Effector CD4-positive, alpha-beta T cell (primary cell): ENCODE measurements at places on chromosomes 3 and 15.

DNA sequence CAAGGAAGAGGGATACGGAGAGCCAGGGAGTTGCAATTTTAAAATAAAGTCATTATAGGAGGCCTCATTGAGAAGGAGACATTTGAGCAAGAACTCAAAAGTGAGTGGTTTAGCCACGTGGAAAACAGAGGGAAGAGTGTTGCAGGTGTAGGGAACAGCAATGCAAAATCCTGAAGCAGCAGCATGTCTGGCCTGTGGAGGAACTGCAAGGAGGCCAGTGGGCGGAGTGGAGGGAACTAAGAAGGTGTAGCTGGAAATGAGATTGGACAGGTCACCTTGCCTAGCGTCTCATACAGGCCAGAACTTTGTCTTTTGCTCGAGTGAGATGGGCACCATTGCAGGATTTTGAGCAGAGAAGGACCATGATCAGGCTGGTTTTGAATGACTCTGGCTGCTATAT lies 34.9 kb downstream of the SAXO2 start:
- no peak for DNase-seq

DNA sequence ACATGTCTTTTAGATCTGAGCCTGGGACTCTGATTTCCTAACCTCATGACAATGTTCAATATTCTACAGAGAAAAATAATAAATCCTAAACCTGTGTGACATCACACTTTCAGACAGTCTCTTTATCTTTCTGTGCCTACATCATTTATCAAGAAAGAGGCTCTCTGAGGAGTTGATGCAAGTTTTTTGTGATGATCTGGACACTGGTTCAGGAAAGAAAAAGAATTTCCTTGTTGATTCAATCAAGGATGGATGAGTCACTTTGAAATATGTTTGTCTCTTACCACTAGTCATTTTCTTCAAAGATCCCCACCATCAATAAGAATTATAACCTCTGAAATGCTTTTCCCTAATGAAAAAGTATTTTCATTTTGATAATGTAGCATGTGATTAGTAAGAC lies 404.6 kb downstream of the WDR72 start:
- DNase-seq, result no peak

DNA sequence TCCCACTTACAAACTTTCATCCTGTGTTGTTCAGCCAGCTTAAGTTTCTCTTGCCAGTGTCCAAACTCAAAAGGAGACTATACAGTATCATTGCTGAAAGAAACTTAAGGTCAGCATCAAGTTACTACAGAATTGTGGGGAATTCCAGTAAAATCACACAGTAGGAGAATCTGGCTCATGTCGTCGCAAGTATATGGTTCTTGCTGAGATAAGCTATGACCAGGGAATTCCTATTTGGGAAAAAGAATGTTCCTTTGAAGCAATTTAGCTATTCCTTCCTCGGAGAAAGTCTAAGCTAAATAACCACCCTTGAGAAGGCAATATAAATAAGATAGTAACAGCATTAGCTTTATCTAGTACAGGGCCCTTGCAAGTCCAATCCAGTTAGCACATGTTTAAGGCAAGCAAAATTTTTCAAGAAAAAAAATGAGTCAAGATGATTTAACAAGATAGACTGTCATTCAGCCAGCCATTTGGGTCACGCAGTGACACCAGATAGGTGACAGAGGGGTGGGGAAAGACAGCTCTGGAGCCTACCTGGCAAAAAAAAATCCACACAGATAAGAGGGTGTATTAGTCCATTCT lies 78.2 kb upstream of the THBS1 start:
- DNase-seq, result no peak

GRCh38 chr3:179067839-179068238 lies 3.8 kb downstream of the ZMAT3 start:
- no peak for DNase-seq

DNA sequence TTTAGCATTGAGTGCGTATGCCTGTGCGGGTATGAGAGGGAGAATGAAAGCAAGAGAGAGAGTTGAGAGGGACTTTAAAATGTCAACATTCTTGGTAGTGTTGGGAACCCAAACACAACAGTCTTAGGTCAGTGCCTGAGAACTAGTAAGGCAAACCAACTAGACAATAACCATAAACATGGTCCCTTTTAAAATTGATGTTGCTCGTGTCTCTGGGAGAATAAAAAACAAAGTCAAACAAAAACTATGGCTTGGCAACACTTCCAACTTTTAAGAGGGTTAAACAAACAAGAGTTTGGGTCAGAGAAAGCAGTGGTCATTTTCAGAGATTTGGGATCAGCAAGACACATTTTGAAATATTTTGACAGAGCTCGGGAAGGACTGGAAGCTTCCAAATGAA lies 146.7 kb upstream of the THBS1 start:
- DNase-seq, result no peak

- DNase-seq, result no peak
These were observed 144.2 kb upstream of the ABHD17C start for GRCh38 chr15:80550908-80551260.

DNA sequence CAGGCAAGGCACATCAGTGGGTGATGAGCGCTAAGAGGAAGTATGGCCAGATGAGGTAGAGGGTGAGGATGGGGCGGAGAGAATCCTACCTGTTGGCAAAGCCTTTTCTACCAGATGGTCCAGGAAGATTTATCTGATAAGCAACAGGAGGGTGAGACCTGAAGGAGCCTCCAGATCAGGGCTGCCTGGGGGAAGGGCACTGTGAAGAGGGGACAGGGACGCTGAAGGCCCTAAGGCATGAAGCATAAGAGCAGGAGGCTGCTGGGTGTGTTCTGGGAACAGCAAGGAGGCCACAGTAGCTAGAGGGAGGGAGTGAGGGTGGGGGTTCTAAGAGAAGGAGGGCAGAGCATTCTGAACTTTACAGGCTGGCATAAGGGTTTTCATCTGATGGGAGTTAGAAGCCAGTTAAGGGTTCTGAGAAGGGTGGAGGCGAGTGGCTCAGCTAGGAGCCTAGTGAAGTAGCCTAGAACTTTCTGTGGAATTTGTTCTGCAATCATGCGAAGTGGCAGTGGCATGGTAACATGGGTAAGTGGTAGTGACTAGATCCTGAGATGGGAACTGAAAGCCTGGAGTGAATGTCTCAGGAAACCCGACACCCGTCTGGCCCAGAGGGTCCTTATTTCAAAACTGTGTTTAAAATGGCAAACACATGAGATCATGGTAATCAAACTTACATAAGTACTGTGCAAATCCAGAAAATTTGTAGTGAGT lies 29.9 kb downstream of the CGNL1 start:
- DNase-seq, result no peak

GRCh38 chr3:123725652-123726400 lies 141.0 kb upstream of the HACD2 start:
- no peak for DNase-seq

DNA sequence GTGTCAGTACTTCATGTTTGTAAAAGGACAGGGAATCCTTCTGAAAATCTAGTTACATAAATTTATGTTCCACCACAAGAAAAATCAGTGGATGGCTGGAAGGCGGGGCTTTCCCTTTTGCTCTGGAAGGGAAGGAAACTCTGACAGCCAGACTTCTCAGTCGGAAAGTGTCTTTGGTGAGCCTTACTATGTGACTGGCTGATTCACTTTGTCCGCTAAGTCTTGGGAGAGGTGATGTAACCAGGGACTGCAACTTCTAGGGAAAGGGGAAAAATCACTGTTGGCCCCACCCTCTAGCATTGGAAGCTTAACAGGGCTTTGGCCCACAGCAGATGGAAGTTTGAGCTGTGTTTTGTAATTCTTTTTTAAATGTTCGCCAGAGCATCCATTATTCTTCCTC lies 281.4 kb upstream of the CTDSPL start:
- DNase-seq, result no peak

DNA sequence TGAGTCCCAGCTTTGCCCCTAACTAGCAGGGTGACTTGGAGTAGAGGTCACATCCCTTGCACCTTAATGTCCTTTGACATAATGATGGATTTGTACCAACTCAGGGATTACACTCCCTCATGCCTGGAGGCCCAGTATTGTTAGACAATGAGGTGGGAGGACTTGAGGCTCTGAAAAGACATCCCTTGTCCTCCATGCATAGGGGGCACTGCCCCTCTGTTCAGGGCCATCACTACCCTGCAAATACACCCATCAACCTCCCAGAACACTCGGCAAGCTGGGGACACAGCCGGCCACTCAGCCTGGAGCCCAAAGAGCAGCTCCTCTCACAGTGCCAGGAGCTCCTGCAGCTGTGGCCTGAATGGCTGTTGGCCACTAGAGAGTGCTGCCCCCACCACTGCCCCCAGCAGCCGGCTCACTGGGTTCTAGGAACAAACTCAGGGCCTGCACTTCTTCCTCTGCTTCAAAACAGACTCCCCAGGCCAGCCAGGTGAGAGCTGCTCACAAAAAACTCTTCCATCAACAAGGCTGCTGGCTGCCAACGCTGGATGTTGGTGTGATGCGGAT lies 90.2 kb downstream of the GABRB3 start:
- no peak for DNase-seq

GRCh38 chr15:39235084-39235795 lies 345.6 kb upstream of the THBS1 start:
- no peak for DNase-seq

DNA sequence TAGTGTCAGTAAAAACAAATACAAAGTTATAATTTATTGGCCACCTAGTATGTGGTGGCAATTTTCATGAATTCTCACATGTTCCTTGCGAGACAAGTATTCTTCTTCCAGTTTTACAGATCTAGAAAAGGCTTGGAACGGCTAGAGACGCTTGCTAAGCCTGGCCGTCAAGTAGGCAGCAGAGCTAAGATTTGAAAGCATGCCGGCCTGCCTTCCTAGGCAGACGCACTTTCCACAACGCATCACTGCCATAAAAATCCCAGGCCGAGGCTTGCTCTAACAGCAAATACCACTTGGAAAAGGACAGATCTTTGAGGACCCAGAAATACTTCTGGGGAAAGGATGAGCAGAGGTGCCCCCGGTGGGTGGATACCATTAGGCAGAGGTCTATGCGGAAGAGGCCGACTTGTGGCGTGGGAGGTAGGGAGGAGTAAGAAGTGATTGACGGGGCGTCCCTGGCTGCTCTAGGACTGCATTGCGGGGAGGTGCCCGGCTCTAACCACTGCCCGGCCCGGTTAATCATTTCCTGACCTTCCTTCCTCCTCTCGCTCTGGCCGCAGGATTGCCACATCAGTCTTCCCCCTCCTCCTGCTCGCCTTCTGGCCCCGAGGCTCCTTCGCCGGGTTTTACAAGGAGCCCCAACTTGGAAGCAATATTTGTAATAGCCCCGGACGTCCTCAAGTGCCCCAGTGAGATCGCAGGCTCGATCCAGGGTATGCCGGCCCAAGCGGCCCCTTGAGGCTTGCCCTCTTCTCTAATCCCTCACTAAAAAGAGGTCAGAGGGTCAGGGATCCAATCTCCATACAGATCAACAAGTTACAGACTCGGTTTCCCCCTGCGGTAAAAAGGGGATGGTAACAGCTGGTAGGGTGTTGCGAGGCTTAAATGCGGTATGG lies 1.3 kb upstream of the USP3 start:
- peak; percentile 56 for DNase-seq

GRCh38 chr3:13876451-13877100 lies 3.3 kb downstream of the WNT7A start:
- DNase-seq, result no peak

DNA sequence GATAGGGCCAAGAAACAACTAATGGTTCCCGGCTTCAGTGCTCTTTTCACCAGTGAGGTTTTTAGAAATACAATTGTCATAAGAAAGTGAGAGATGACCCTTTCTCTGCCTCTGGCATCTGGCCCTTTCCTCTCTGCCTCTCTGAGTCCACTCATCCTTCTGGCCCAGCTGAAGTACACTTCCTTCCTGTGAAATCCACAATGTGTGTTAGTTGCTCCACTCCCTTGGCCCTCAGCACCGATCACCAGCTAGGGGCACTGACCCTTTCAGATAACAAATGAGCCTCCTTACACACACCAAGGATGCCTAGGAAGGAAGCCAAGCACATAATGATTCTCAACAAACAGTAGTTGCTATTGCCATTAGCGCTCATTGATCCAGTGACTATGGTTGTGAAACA lies 2.9 kb upstream of the CAV3 start:
- DNase-seq, result no peak

- no peak for DNase-seq
These were observed 61.7 kb downstream of the LSM3 start for GRCh38 chr3:14240366-14240765.

DNA sequence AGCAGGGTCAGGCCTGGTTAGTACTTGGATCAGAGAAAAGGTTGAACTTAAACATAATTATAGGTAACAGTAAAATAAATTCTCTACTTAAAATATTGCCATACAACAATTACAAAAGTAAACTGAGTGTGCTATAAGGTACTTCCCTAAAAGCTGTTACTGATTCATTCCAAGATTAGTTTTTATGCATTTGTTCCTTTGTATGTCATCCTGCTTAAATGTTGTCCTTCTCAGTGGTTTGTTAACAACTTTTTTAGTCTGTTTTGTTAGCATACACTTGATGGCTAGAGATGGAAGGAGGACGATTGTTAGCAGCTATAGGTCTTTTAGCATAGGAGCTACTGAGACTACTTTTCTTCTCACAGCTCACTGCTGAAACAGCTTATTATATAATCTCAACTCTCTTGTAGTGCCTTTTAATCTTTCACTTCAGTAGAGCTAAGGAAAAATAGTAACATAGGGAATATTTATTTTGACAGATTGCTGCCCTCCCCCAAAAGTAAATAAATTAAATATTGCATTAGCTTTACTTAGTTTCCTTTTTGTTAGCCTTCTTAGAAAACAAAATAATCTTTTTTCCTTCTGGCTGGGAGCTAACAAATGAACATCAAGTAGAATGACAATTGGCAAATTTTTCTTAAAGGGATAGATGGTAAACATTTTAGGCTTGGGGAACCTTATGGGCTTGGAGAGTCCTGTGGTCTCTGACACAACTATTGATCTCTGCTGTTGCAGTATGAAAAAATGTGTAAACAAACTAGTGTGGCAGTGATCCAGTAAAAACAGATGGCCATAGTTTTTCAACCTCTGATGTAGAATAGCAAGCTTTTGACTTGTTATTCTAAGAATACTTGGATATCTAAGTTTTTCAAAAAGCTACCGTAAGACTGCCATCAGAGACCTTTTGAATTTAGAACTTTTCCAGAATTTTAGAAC lies 39.5 kb downstream of the USP8 start:
- no peak for DNase-seq

- DNase-seq, result no peak
These were observed 59.7 kb downstream of the PDCD6IP start for GRCh38 chr3:33858131-33858530.

DNA sequence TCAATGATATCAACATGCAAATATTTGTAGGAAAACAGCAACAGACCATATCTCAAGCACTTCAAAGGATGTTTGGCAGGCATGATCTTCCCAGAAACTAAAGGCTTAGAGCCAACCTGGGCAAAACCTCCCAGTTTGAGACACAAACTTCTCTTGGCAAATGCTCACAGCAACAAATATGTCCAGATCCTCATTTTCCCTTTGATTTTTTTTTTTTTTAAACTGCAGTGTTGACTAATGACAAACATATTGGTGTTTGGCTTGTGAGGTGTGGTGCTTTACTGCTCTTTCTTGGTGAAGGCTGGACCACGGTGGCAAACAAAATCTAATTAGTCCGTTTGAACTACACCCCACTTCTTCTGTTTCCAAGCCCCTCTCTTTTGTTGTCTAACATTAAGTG lies 87.2 kb downstream of the EBLN2 start:
- no peak for DNase-seq
